NCI-H1092 treated with DMSO at 0.1 percent for 48 hours (cell line): ENCODE measurements at places on chromosomes 2 and 18.
A peak's percentile ranks its signal among the peaks of the same experiment; 100 is the strongest.

- DNase-seq, result no peak
These were observed 182.6 kb upstream of the THSD7B start for GRCh38 chr2:136582628-136583205.

GRCh38 chr2:148865512-148865911, 9.5 kb upstream of the KIF5C start:
- DNase-seq, result no peak

GRCh38 chr2:27024812-27025211, 8.0 kb upstream of the TMEM214 start:
- DNase-seq, result no peak

DNA sequence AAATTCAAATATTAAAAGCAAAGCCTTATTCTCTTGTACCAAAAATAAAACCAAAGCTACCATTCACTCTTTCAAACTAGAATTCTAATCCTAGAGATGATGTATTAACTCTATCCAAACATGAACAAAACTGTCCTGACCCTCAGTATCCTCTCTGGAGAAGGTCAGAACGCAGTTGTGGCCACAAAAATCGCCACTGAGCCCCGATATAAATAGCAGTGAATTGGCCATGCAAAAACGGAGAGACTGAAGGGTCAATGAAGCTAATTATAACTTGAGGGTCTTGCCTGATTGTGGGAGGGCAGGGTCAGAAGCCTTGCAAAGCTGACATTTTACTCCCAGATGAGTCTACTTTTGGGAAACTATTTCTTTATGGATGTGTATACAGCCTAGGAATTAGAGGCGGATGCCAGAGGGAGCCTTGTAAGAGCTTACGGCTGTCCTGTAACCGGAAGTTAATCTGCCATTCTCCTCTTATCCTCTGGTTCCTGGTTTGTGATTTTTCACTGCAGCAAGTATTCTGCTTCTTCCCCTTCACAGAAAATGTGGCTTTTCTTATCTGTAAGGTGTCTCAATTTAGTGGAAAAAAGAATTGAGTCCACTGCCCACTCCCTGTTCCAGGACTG, 28.1 kb downstream of the CAVIN2 start:
- DNase-seq, result no peak

GRCh38 chr2:208945719-208946256, 478.1 kb upstream of the MAP2 start:
- DNase-seq, result no peak

DNA sequence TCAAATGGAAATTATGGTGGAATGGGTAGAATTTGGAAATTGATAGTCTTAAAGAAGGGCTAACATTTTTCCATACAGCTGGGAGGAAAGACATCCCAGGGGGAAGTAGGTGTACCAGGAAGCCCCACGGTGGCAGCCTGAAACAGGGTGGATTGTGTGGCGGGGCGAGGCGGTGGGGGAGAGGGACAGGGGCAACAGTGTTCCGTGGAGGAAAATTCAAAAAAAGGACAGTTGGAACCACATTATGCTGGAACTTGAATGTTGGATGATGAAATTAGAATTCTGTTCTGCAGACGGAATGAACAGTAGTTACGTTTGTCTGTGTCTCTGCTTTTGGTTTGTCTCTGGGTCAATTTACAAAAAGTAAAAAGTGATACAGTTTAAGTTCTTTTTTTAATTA, 10.6 kb upstream of the CIB4 start:
- DNase-seq, result no peak

- DNase-seq, result no peak
These were observed 24.0 kb downstream of the CERKL start for GRCh38 chr2:181632733-181633401.

DNA sequence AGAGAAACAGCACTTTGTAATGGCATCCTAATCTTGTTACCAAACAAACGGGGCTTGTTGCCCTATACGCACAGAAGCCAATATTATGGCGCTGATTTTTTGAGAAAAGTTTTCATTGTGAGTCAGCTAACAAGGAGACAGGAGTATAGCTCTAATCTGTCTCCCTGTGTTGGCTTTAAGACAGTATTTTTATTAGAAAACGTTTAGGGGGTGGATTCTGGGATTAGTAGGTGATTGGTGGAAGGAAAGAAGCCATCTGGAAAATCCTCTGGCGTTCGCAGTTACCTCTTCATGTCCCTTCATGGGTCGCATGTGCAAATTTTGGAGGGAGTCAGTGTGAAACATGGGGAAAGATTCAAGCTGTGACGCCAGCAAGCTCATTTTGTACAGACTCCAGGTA, 698 bp upstream of the TMEM237 start:
- DNase-seq, result no peak

GRCh38 chr2:169815849-169816248, 8.9 kb downstream of the METTL5 start:
- no peak for DNase-seq

GRCh38 chr2:71496156-71496770, 42.9 kb downstream of the DYSF start:
- no peak for DNase-seq

GRCh38 chr2:37869771-37870170, 55.3 kb upstream of the RMDN2 start:
- no peak for DNase-seq

GRCh38 chr18:42374961-42375360, 419.9 kb downstream of the PIK3C3 start:
- DNase-seq, result no peak

GRCh38 chr2:10079266-10079869, 843 bp downstream of the CYS1 start:
- no peak for DNase-seq

DNA sequence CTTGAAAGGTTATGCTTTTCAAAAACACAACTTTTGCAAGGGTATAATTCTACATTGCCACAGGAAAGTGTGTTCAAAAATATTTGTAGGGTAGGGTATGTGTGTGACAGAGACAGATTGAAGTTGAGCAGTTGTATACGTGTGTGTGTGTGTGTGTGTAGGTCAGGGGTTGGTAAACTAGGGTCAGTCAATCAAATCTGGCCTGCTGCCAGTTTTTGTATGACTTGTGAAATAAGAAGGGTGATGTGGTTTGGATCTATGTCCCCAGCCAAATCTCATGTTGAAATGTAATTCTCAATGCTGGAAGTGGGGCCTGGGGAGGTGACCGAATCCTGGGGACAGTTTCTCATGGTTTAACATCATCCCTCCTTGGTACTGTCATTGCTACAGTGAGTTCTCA, 148.2 kb downstream of the CERS6 start:
- DNase-seq, result no peak

DNA sequence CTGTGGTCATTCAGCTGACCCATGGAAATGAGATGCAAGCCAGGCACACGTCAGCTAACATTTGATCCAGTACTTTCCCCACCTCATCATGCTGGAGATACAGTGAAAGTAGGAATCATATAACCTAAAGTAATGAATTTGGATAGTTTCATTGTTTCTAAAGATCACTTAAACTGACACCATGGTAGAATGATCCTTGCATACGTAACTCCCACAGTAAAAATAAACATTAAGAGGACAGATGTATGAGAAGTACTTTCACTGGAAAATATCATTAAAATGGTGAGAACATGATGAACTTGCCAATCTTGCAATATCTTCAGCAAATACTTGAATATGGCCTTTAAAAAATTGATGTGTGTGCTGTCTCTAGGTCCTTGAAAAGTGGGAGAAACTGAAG, 85.4 kb downstream of the MAIP1 start:
- DNase-seq, result no peak

DNA sequence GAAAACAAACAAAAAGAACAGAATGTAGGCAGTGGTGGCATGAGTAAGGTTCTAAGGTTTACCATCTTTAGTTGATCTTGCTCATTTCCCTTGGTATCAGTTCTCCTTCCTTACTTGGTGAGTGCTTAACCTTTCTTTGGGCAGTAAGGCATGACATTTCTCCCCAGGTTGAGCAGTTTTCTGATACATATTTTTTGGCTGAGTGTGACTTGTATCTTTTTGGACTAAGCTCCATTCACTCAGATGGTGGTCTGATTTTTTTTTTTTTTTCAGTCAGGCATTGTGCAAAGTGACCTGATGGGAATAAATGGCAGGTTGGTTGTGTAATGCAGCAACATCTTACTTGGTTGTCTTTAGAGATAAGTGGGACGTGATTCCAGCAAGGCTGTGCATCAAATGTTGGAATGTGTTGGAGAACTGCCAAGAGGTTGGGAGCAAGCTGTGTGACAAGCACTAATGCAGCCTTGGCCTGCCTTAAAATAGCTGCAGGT, 15.1 kb downstream of the SPTBN1 start:
- DNase-seq, result no peak

DNA sequence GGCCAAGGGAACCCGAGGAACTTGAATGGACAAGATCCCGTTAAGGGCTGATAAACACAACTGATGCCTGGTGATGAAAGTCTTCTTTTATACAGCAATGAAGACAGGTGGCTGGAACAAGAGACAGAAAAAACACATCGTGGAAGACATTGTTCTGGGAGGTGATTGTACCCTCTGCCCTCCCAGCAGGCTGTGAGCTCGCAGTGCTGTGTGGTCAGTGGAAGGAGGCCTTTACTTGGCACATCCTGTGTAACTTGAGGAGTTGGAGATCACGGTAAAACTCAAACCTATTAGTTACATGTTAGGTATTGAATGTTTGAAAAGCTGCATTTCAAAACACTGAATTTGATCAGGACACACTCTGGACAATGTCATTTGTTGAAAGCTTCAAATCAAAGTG, 249.9 kb upstream of the EPAS1 start:
- DNase-seq, result no peak

GRCh38 chr2:105143467-105144151, 97.9 kb upstream of the GPR45 start:
- peak; percentile 24 for DNase-seq

DNA sequence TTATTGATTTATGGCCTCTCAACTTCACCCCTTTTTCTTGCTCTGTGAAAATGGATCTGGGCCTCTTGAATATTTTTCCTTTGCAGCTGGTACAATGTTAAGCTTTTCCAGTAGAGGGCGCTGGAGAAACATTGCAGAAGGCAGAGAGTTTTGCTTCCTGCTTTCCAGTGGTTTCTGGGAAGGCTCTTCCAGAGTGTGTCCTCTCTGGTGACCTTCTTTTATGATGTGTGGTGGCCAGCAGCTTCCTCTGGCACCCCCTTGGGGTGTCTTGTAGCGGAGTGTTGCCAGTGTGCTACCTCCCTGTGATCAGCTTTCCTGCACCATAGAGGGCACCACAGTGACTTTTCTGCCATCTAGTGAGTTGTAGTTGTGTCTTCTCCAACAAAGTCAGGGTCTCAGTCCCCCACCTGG, 25.4 kb upstream of the MGAT5 start:
- no peak for DNase-seq

DNA sequence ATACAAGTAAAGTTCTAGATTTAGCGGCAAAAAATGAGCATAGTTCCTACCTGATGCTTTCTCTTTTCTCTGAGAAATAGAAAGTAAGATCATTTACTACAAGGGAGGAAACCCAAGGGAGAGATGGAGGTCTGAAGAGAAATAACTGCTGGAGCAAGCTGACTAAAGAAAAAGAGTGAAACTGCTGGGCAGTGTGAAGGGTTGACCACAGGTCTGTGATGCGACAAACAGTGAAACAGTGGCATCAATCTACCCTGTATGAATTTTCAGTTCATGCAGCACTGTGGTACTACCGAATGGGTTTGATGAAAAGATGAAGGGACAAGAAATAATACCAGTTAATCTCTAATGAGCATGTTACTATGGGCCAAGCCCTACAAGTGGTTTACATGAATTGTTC, 52.2 kb downstream of the CUL3 start:
- no peak for DNase-seq

DNA sequence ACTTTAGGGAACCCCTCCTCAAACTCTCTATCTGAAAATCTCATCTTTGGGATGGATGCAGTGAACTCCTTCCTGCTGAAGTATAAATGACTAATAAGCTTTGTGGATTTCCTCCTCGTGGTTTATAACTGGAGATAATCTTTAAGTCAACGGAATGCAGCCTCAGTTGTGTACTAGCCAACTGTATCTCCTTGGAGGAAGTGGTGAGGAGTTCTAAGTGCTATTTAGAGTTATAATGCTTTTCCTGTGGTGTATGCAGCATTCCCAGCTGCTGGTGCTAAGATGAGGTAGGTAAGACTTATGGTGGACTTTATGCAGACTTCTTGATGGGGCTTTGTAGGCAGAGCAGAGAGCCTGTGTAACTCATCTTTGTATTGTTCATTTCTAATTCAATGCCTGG, 90.9 kb downstream of the LYPD6B start:
- DNase-seq, result no peak

DNA sequence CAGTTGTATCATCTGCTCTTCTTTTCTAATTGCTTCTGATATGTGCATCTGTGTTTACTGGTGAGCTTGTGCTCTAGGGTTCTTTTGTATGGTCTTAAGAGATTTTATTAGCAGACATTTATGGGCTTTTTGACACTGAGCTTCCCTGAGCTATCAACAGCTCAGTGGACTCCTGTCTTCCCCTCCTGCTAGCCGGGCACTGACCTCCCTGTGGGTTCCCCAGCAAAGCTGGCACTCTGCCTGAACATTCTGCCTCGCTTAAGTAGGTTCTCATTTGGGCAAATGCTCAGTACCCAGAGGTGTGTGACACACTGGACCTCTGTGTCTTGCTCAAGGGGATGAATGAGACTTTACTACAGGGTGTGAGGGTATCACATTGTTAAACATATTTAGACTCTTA, 15.8 kb downstream of the TRAF3IP1 start:
- no peak for DNase-seq

- DNase-seq, result no peak
These were observed 30.2 kb downstream of the DIS3L2 start for GRCh38 chr2:231991664-231992063.

DNA sequence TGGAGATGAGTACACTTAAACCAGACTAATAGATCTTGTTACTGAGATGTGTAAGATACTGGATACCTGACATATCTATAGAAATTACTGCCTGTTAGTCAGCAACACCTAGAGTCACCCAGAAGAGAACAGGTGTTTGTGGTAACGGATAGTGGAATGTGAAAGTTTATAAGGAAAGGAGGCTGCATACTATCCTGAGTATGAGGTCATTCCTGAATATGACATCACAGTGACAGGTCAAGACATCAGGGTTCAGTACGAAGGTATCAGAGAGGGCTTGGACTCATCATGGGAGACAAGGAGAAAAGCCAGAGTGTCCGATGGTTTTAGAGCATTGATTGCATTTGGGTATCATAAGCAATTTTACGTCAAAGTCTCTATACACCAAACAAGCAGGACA, 55.3 kb downstream of the ABCA12 start:
- no peak for DNase-seq

DNA sequence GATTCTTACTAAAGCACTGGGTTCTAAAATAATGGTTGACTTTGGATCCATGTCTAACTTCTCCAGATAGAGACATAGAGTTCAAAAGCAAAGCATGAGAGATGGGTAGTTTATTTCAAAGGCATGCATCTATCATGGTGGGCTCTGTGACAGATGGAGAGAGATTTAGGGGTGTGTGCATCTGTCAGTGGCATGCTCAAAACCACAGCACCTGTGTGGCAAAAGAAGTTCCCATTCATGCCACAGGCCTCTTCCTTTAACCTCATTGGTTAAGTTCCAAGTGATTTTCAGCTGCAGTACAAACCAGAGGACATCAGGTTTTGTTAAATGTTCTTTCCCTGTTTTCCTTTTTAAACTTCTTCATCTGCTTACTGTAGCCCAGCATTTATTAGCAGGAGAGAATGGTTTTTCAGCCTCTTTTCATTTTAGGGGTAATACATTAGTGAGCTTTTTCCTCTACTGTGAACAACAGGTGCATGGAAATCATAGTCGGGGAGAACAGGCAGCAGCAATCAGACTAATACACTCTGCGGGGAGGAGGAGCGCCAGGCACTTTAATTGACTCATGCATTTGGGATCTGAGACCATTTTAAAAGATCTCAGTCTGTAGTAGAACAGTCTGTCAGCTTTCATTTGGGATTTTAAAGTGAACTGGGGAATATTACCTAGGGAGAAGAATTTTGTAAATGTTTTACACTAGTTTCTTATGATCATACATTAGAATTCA, 52.4 kb upstream of the UPP2 start:
- DNase-seq, result no peak

- DNase-seq, result no peak
These were observed 435.0 kb upstream of the SMIM21 start for GRCh38 chr18:75862458-75862857.
